ENCODE measurements at places on chromosomes 12 and 14.

DNA sequence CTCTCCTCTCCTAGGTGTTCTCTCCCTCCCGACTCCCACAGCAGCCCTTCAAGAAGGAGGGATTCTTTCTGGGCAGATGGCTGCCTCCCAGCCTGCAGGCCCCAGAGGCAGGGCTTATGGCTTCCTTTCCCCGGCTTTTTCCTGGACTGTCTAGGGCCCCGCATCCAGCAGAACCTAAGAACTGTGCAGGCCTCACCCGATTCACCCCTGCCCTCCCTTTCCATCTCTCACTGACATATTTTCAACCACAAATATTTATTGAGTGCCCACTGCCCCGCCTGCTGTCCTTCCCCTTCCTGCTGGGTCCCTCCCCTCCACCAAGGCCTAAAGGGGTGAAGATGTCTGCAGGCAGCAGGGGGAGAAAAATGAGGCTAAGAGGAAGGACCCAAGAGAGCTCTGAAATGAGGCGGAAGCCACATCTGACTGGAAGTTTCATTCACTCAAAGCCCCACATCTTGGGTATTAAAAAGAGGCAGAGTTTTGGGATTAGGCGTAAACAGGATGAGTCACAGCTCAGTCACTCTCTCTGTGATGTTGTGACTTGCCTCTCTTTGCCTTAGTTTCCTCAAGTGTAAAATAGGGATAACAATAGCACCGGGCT, 2.9 kb downstream of the SCNN1A start:
- no peak for DNase-seq

DNA sequence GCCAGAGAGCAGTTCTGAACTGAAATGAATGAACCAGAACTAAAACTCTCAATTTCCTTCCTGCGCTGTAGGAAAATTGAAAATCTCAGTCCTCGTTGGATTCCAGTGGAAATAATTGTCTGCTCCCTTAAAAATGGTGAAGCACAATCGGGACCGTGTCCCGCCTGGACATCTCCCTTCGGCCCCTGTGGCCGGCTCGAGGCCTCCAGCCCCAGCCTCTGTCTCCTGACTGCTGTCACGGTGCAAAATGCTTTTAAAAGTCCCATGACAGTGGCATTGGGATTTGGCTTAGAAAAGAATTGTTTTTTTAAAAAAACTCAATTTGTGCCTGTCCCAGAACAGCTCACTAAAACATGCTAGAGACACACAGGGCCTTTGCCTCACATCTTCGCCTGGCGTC, 142.5 kb downstream of the ZNF664 start:
- DNase-seq = no peak

DNA sequence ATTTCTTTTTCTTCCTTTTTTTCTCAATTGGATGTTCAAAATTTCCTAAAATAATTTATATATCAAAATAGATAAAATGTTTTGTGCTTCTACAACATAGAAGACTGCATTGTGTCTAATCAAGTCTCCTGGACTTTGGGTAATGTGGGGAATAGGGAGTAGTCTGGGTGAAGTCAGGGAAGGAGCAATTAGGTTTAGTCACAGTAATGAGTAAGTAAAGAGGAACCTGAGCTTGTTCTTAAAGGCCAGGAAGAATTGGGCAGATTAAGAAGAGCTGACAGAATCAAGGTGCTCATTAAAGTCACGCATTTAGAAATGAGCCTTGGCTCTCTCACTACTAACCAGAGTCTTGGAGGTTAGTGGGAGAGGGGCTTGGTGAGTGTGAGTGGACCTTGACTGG, 233.3 kb upstream of the SSTR1 start:
- no peak for DNase-seq

DNA sequence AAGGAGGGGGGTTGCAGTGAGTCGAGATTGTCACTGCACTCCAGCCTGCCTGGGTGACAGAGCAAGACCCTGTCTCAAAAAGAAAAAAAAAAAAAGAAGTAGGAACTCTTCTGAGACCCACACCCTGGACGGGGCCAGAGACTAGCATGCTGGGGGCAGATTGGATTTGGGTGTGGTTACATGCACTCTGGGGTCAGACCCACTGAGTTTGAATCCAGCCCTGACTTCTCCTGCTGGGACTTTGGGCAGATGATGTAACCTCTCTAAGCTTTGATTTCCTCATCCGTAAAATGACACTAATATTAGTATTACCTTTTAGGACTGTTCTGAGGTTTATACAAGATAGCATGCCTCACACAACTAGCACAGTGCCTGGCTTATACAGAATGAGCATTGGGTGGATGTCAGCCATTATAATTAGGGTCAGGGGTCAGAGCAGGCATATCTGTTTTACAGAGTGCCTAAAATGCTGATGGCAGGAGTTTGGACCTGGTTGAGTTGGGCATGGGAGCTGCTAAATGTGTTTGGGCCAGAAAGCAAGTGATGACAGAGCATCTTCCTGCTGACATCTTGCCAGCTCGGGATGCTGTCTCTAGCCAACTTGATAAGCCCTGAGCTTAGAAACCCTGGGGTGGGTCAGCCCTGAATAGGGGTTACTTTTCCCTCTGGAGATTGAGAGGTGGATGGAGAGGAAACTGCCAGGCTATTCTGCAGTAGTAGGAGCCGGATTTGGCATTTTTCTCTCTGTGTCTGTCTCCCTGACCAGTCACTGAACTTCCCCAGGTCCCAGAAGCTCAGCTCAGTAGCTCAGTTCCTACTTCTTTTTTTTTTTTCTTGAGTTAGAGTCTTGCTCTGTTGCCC, 15.5 kb downstream of the TPCN1 start:
- no peak for DNase-seq

DNA sequence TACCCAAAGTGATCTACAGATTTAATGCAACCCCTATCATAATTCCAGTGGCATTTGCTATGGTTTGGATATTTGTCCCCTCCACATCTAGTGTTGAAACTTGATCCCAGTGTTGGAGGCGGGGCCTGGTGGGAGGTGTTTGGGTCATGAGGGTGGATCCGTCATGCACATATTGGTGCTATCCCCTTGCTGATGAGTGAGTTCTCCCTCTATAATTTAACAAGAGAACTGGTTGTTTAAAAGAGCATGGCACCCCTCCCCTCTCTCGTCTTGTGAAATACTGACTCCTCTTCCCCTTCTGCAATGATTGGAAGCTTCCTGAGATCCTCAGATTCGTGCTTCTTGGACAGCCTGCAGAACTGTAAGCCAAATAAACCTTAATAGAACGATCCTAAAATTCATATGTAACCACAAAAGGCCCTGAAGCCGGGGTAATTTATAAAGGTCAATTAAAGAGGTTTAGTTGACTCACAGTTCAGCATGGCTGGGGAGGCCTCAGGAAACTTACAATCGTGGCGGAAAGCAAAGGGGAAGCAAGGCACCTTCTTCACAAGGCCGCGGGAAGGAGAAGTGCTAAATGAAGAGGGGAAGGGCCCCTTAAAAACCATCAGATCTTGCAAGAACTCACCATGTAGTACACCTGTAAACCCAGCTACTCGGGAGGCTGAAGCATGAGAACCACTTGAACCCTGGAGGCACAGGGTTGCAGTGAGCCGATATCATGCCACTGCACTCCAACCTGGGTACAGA, 41.2 kb downstream of the SLC39A9 start:
- no peak for DNase-seq

DNA sequence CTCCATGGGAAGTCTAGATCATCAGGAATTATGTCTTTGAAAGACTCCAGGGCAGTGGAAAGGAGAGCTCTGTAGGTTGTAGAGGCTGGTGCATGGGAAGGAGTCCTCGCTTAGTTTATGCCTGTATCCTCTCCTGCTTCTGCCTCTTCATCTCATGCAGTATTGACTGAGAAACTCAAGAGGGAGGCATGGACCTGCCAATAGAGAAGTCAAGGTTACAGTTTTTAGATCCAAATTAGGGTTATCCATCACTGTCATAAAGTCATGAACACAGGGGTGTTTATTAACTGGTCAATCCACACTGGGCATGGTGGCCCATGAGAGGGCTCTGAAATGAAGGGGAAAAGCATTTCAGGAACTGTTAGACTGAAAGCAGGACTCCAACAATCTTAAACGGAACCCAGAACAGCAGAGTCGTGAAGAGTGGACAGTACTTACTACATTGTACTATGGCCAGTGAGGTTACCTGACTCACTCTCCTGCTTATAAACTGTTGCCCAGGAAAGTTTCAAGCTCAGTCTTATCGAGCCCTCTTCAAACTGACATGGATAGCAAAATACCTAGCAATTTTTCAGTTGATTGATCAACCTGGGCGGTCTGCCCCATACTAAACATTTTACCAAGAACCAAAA, 30.1 kb upstream of the DHRS7 start:
- DNase-seq = no peak

GRCh38 chr12:83841620-83842019, 1071.0 kb downstream of the SLC6A15 start:
- no peak for DNase-seq
